Mucosa of gallbladder (tissue), 1 donor: ENCODE measurements at places on chromosomes 6 and 20. TPM values are rescaled to one million over a fixed set of nuclear protein-coding genes. Genes with fewer than 3 reads are reported as not detected.
A peak's percentile ranks its signal among the peaks of the same experiment; 100 is the strongest.

DNA sequence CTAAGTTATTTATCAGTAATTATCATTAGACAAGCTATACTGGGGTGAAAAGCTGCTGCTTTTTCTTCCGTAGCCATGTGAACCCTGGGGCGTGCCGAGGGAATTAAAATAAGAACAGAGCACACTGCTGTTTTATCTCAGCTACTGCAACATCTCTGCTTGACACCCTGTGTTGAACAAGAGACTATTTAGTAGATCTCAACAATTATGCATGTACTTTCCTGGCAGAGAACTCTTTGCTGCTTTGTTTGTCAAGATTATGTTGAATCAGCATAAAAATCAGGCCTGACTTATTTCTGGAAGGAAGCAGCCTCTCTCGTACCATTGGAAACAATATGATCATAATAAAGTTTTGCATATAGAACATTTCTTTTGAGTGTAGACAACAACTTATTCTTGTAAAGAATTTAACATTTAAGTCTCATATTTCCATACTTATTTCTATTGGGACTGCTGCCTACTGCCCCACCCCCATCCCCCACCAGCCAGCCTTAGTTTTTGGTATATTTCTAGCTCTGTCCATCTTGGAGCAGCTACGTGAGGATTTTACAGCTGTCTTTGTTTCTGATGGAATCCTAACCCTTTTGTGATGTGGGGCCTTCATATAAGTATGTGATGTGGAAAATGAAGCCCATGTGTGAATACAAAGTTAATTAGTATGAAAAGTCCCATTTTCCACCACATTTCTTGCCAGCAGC lies 1011.4 kb downstream of the KIF16B start:
- DNase-seq: no peak

Gene NKAPL
- 1.9 TPM for total RNA-seq

DNA sequence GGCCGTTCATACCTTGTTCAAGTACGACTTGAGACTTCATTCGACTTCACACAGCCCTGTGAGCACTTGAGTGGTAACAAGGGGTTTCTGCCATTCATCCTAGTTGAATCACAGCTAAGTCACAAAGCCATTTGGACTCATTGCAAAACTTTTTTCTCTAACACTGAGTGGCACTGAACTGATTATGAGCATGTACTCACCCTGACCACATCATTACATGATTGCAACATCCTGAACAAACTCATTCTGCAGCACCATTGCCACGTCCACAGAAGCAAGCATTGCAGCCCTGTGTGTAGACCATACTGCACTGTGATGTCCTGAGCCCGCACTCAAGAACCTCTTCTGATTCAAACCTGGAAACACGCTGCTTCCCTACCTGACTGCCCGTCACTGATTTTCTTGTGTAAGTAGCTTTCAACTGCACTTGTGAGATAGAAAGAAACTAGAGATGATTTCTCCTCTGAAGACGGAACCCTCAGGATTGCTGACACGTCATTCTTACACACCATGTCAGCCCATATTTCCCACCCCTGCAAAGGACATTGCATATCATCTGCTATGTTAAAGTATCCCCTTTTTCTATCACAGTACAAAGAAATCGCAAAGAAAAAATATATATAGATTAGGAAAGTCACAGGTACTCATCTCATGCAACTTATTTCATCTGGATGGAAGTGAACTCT lies 81.6 kb downstream of the C6orf118 start:
- DNase-seq: no peak

Gene CCDC28A
- total RNA-seq: 32.6 TPM

GRCh38 chr20:52616629-52617028 lies 355.5 kb upstream of the TSHZ2 start:
- no peak for DNase-seq

Gene SIGLEC1
- 8.2 TPM for total RNA-seq

- no peak for DNase-seq
These were observed 129.6 kb downstream of the CEBPB start for GRCh38 chr20:50320005-50320900.

- DNase-seq: no peak
These were observed 111.8 kb downstream of the QKI start for GRCh38 chr6:163526346-163526745.

- DNase-seq: no peak
These were observed 48.3 kb downstream of the ADGRF1 start for GRCh38 chr6:46993846-46994245.

DNA sequence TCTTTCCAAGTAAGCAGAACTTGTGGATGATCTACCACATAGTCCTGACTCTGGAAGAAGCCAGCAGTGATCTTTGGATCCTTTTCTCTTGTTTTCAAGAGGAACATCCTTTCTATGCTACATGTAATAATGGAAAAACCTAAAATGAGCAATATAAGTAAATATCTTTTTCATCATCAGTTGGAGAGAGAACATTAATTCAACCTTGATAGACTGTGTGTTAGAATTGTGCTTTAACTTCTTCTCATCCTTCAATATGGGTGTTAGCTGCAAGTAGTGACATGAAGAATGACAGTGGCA lies 65.6 kb upstream of the IFNGR1 start:
- DNase-seq: no peak

Gene KCNQ5
- total RNA-seq: 2.3 TPM

- DNase-seq: no peak
These were observed 15.0 kb downstream of the RBM39 start for GRCh38 chr20:35726842-35727711.

GRCh38 chr6:109526905-109527628 lies 44.0 kb upstream of the ZBTB24 start:
- peak; percentile 38 for DNase-seq

DNA sequence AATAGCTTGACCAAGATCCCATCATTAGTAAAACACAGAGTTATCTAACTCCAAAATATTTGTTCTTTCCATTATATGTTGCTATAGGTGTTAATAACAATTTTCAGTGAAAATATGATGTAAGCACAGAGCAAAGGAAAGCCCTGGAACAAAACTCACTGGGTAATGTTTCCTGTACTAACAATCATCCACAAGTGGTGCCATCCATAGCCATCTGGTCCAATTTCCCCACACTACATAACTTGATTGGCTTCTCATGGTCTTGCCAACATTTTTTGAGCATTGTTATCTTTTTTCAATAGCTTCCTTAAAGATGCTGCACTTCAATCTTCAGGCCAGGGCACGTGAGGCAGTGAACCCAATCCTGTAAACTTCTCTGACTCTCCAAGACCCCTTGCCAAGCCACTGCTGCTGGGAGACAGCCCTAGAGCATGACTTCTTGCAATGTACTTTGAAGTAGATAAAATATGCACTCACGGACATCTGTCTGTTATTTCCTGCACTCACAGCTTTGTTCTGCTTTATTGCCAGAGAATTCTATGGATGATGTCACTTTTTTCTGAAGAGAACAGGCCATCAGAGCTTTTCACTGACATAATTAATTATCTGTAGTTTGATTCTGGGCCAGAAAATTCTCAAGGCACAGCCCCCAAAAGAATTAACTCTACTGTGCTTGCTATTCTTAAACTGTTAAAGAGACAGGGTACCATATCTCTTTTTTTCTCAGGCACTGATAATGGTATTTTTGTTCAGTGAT lies 97.5 kb upstream of the TMEM30A start:
- DNase-seq: no peak

Gene LHFPL5
- 0.69 TPM for total RNA-seq

DNA sequence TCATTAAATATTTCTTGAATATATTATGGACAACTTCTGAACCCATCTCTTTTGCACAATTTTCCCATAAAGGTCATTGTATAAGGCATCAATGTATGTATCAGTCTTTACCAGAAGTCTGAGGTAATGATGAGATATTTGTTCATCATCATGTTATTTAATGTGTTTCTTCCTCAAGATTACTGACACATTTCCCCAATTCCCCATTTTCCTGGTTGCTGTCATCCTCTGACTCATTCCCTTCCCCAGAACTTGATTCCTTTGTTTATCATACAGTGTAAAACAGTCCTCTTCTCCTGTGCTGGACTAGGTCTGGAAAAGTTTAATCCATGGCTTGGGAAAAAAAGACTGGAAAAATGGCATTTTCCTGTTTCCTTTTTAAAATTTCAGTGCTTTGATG lies 107.9 kb upstream of the FLRT3 start:
- DNase-seq: no peak
